ENCODE measurements at places on chromosomes 5 and 9.

GRCh38 chr5:141192110-141192725, at the start of gene PCDHB10:
Gene PCDHB10 (plus strand): TSS chr5:141192353. CDS start chr5:141192553, 200 bp downstream.
- no peak for DNase-seq

DNA sequence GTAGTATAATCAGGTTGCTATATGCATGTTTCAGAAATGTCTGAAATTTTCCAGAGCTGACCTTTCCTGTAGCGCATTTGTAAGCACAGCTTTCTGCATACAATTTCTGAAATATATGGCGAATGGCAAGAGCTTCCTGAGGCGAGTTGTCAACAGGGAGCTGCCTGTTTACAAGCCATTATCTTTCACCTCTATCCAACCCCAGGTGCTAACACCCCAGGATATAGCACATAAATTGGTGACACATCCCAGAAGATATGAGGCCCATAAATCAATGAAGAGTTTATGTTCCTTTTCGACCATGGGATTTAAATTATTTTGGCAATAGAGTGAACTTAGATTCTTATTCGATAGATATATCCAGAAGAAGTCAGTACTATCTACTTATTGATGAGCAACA, 379.8 kb downstream of the KDM4C start:
- DNase-seq: no peak

GRCh38 chr5:152246401-152246800, 158.7 kb downstream of the NMUR2 start:
- no peak for DNase-seq

GRCh38 chr5:96961053-96961452, 25.2 kb downstream of the LNPEP start:
- DNase-seq: no peak

- DNase-seq: no peak
Measured at GRCh38 chr9:70607926-70608325, 193.5 kb upstream of the KLF9 start.

DNA sequence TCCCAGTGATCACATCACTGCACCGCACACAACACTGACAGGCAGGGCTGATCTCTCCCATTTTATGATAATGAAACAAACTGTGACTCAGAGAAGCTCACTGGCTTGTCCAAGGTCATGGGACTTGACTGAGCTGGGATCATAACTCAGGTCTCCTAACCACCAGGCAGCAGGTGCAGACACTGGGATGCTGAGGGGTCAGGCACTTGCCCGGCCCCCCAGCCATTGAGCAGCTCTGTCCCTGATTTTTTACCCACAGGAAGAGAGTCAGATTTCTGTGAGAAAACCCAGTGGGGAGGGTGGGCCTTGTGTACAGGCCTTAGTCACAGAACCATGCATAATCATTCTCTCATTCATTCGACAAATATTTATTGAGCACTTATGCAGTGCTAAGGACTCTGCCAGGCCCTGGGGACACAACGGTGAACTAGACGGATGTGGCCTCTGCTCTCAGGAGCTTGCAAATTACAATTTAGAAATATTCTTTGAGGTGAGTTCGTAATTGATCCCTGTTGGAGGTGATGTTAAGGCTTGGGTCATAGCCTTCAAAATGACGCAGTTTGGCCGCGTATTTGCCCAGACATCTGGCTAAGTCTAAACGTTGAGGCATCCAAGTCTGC, 54.5 kb upstream of the TGFBR1 start:
- DNase-seq: no peak

GRCh38 chr5:56516441-56516840, 283.3 kb upstream of the ANKRD55 start:
- no peak for DNase-seq

DNA sequence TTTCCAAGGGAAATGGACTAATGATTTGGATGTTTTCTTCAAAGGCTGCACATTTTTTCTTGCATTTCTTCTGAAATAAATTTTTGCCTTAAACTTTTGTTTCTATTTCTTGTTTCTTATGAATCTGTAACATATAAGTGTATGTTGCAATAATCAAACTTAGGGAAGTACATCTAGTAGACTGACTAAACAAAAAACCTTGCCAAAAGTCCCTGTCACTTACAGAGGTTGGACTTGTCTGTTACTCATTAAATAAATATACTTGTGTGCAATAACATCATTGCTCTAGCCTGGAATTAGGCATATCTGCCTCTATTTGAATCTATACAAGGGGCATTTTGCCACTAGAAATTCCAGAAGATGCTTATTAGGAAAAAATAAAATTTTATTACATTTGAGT, 56.6 kb downstream of the C6 start:
- no peak for DNase-seq

GRCh38 chr5:9269014-9269413, 276.9 kb downstream of the SEMA5A start:
- no peak for DNase-seq

- DNase-seq: no peak
Measured at GRCh38 chr5:163951069-163951468, 445.6 kb downstream of the MAT2B start.

GRCh38 chr9:119302988-119303698, 66.1 kb downstream of the BRINP1 start:
- DNase-seq: no peak

GRCh38 chr9:37004424-37004935, 29.6 kb downstream of the PAX5 start:
- no peak for DNase-seq

DNA sequence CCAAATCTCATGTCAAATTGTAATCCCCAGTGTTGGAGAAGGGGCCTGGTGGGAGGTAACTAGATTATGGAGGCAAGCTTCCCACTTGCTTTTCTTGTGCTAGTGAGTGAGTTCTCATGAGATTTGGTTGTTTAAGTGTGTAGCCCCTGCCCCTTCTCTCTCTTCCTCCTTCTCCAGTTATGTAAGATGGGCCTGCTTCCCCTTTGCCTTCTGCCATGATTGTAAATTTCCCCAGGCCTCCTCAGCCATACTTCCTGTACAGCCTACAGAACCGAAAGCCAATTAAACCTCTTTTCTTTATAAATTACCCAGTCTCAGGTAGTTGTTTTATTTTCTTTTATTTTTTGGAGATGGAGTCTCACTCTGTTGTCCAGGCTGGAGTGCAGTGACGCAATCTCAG, 18.2 kb upstream of the TXNDC8 start:
- DNase-seq: no peak

- no peak for DNase-seq
Measured at GRCh38 chr5:26569241-26569928, 469.0 kb downstream of the CDH9 start.

DNA sequence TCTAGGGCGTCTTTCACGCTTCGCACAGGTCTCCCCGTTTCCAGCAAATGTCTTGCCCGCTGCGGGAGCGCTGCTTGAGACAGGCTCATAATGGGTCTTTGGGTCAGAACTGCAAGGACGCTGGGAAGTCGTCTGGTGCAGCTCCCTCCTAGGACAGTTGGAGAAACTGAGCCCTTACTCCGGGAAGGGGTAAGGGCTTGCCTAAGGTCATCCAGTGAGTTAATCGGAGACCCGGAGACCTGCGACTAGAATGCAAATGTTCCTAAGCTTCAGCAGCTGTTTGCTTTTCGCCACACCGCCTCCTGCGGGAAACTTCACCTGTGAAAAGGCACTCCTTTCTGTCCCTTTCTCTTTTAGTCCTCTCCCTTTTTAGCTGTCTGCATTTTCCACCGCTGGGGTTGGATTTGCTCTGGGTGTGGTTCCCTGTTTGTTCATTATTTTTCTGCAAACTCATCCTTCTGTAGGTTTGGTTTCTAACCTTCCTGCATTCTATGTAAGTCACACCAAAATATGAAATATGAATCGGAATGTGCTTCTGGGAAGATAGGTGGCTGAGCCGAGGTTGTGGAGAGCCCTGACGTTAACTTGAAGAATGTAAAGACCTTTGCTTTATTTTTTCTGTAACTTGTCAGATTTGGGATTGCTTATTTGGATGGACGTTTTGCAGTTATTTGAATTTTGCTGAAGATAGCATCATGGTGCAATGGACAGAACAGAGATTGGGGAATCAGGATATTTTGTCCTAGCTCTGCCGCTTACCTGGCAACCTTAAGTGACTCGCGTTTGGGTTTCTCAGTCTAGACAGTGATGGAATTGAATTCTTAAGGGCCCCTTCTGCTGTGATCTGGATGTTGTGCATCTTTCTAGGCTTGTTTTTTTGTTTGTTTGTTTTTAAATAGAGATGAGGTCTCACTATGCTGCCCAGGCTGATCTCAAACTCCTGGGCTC, 909 bp downstream of the SLC36A1 start:
- no peak for DNase-seq

DNA sequence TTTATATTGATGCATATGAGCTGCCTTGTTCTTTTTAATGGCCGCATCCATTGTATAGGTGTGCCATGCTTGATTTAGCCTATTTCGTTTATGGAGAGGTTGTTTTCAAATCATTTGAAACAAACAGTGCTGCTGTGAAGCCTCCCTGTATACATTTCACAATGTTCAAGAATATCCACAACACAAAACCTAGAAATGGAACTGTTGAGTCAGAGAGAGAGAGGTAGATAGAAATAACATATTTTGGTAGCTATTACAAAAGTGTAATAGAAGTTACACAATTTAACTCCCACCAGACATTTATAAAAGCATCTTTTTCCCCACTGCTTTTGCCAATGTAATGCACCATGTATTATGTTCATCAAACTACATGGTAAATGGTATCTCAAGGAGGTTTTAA, 82.0 kb downstream of the FRMD3 start:
- DNase-seq: no peak

DNA sequence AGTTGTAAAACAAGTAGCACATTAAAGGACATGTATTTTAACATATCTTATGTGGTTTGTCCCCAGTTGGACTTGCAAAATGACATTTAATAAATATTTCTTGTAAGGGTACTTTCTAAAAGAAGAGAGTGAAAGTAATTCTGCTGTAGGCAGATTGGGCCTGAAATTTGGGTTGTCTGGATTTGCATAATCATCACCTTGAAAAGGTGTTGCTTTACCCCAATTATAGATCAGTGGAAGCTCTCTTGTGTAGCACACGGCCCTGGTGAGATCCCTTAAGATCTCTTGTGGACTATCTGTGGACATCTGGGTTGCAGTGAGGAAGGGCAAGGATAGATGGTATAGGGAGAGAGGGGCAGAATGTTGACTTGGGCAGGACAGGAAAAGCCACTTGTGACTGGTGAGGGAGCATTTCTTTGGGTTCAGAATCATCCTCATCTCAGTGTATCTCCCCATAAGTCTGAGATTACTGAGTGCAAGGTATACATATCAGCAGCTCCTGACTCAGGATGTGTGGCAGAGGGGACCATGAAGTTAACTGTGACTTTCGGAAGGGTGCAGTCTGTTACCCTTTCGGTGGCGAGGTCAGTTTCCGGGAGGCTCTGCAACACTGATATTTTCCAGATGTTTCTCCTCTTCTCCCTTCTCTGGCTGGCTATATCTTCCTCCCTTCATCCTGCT, 2.0 kb upstream of the TNFAIP8 start:
- DNase-seq: no peak

DNA sequence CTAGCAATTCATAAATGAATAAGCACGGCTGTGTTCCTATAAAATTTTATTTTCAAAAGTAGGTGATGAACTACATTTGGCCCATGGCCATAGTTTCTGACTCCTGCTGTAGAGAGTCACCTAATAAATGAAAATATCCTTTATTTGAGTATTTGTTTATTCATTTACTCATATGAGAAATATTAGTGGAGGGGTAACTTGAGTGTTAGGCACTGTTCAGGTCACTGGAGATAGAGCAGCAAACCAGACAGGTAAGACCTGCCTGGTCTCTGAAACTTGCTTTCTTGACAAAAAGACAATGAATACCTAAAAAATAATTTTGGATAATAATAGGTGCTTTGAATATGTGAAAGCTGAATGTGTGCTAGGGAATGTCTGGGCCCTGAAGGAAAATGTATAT, 68.8 kb downstream of the YIPF5 start:
- DNase-seq: no peak

GRCh38 chr9:78074385-78075291, 43.0 kb upstream of the GNAQ start:
- no peak for DNase-seq

- no peak for DNase-seq
Measured at GRCh38 chr5:148002451-148002850, 61.3 kb upstream of the SPINK5 start.

DNA sequence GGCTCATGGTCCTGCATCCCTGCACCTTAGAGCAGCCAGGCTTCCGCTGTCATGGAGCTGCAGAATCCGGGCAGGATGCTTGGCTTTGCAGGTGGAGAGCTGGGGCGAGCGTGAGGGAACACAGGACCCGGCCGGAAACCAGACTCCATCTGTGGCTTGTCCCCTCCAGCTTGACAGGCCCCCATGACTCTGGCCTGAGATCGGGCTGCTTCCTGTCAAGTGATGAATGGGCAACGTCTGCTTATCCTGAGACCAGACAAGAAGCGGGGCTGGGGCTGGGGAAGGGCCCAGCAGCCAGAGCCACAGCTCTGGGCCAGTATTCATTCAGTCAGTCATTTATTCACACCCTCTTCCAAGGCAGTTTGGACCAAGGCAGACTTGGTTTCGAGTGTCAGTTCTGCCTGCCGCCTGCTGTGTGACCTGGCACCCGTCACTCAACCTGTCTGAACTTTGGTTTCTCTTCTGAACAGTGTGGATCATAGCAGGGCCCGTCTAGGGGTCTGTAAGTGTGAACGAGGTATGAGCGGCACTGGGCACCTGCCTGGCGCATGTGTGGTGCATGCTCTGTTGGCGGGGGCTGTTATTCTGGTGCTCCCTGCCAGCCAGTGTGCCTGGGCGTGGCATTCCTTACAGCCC, 37.5 kb downstream of the NEK6 start:
- DNase-seq: no peak

DNA sequence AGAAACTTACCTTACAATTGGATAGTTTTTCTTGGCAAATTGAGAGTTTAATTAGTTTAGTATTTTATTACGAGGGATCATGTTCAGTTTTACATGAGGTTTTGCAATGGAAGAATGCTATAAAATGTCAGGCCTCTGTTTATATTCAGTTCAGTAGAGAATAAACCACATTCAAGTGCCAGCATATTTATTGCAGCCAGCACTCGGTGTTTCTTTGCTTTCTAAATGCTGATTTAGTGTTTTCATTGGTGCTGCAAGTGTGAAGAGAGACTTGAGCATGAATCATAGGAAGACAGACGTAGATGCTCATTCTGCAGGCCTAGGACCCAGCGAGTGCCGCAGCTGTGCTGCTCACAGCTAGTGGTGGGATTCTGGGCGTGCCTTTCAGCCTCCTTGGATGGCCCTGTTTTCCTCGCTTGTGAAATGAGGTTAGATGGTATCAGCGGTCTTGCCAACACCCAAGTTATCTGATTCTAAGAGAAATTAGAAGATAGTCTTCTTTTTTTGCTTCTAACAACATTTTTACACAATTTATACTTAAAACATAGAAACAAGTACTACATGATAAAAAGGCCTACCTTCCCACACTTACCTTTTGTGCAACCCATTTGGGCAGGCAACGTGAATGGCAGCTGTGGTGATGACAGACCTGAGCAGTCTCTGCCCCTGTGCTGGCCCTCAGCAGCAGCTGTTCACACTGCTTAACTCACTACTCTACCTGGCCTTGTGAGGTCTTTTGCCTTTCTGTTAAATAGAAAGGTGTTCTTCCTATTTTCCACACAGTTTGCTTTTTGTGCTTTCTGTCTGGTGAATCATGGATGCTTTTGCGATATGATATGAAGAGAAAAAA, 26.8 kb upstream of the TNFAIP8 start:
- DNase-seq: no peak

Data from NCI-H510A (cell line).